ENCODE measurements at places on chromosomes 3 and 15.

GRCh38 chr3:97992547-97993173, 20.4 kb upstream of the RIOX2 start:
- no peak for DNase-seq

- DNase-seq = no peak
These were observed 310.4 kb downstream of the PLCL2 start for GRCh38 chr3:17195192-17195611.

DNA sequence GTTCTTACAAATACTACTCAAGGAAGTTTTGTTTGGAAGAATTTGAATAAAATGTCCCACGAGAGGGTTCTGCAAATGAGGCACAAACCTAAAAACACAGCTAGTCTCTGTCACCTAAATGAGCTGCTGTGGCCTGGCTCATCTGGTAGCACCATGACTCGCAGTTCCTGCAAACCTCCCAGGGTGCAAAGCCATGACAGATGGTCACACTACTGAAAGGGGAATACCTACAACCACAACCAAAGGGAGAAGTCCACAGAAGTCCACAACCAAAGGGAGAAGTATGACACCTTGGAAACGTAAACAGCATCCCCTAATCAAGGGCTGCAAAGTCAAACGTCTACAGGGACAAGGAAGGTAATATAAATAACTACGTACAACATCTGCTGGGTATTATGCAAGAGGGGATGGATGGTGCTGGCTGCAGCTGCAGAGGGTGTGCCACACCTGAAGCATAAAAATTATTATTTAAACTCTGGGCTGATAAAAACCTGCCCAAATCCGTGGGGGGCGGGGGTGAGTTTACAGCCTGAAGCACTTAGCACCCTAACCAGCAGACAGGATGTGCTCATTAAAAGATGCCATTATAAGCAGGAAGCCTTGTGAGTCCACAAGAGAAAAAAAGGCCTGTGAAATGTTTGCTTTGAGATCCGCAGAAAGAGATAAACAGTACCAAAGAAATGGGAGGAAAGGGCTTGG, 184.0 kb downstream of the MAGI1 start:
- peak; percentile 90 for DNase-seq

GRCh38 chr15:45670511-45670910, 35.7 kb downstream of the SQOR start:
- DNase-seq = no peak

GRCh38 chr15:32029409-32029861, 880 bp upstream of the CHRNA7 start:
- DNase-seq = no peak

DNA sequence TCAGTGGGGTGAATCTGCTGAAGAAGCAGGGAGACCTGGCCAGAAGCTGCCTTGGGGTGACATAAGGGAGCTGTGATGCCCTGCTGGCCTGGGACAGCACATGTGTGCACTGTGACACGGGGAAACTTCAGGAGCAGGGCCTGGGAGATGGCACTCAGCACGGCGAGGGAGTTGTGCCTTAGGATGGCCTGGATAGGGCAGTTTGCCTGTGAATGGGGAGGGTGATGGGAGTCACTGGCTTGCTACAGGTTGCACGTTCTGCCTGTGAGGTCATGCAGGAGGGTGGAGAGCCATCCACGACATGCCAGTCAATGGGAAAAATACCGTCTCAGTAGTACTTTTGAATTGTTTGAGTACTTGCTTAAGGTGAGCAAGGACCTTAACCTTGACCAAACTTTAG, 76.8 kb upstream of the UBE3A start:
- no peak for DNase-seq

DNA sequence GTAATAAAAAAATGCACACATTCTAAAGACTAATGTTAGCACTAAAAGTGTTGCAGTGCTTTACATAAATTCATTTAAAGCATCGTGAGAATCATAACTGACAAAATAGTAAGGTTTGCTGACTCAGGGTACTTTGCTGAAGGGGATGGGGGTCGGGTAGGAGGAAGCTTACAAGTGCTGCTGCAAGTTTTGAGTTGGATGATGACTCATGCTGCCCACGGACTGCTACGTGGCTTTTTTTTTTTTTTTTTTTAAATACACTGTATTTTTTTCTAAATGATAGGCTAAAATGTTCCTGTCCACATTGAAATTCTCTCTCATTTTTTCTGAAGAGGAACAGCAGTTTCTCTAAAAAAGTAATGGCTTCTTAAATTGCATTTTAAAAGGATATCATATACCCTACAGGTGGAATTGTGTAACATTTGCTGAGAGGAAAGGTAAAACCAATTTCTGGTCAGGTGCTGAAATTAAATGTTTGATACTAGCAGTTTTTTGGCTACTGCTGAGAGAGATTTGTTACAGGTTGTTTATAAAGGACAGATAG, 2.2 kb downstream of the MAPK6 start:
- DNase-seq = no peak

GRCh38 chr15:71414853-71415252, 299.6 kb downstream of the THSD4 start:
- no peak for DNase-seq

DNA sequence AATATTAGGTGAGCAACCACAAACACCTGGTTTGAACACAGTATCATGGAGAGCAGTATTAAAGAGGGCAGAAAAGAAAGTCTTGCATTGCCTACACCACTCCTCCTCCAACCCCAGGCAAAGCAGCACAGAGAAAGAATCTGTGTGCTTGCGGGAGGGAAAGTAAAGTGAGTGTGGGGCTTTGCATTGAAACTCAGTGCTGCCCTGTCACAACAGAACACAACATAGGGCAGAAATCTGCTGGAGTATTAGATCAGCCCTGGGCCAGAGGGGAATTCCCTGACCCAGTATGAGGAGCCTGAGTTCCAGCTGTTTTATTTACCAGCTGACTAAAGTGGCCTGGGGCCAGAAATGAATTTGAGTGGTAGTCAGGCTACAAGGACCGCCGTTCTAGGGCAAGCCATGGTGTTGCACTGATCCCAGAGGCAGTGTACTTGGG, 75.5 kb downstream of the SPATA16 start:
- DNase-seq = no peak

- no peak for DNase-seq
These were observed 205.0 kb downstream of the AGBL1 start for GRCh38 chr15:86284635-86285034.

- DNase-seq = no peak
These were observed 160.3 kb downstream of the SMAD6 start for GRCh38 chr15:66862111-66862939.

GRCh38 chr15:65081758-65082157, 5.2 kb downstream of the KBTBD13 start:
- no peak for DNase-seq

DNA sequence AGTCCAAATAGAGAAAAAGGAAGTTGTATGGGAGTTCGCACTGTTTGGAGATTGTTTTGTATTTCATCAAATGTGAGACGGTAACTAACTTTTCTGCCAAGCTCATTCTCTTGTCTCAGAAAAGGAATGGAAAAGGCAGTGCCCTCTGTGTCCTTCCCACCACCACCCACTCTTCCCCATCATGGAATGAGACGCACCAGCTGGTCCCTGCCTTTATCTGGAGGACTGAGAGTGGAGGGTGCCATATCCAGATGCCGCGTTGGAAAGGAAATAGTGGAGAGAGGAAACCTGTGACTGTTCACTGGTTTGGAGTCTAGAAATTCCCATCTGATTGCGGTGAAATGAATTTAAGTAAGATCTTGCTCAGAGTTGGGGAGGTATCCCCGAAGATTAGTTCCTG, 3.7 kb upstream of the CCK start:
- DNase-seq = no peak

- DNase-seq = no peak
These were observed 192.6 kb upstream of the POU1F1 start for GRCh38 chr3:87468938-87469337.

DNA sequence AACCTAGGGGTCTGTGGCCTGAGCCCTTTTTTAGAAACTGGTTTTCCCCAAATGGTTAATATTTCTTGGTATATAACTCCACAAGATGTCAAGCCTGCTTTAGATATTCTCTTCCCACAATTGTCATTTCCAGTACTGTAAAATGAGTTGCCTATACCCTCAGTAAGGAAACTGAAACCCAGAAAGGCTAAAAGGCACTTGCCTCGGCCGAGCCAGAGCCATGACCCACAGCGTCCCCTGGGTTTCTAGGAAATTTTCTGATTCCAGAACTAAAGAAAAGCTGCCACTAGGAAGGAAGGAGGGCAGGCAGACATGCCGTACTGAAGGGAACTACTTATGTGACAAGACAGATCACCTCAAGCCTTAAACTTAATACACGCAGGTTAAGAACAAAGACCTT, 59.1 kb downstream of the ATP8B4 start:
- no peak for DNase-seq

DNA sequence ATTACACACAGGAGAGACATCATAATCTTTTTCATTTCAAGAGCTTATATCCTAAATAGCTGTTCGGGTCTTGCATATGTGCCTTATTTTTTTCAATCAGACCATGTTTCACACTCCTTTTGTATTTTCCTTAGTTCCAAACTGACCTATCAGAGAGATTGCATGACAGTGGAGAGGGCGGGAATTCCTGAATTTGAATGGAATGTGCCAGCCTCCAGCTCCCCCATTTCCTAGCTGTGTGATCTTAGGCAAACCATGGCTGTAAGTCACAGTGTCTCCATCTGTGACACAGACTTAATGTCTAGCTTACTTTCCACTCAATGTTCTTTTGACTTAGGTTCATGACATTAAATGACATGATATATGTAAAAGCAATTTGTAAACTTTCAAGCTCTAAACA, 62.0 kb upstream of the CSTA start:
- no peak for DNase-seq

DNA sequence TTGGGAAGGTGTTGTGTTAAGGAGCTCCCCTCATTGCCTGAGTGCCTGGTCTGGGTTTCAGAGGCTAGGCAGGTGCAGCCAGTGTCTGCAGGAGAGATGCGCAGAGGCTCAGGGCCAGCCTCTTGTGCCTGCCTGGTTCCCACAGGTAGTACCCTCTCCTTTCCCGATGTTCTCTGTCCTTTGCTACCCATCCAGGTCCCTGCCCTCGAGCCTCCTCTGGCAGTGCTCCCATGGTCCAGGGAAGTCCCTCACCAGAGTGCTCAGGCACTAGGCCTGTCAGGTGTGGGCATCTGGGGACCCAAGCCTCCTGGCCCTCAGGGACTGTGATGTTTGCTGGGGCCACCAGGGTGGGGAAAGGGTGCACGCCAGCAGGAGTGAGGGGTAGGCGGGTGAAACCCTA, 5.0 kb downstream of the TRPM1 start:
- DNase-seq = no peak

DNA sequence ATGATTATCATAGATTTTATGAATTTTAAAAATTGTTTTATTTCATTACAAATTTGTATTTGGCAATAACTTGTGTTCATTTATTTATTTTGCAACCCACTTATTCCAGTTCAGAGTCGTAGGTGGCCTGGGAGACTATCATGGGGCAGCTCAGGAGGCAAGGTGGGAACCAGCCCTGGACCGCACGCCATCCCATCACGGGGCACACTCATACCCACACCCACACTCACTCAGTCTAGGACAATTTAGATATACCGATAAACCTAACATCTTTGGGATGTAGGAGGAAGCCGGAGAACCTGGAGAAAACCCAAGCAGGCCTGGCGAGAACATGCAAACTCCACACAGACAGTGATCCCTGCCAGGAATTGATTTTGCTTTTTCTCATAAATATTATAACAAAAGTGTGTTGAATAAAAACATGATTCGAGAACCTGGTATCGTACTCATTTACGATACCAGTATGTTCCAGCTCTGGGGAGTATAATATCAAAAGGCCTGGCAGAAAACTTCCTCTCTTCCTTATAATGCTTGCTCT, 205.3 kb downstream of the NFKBIZ start:
- DNase-seq = no peak

DNA sequence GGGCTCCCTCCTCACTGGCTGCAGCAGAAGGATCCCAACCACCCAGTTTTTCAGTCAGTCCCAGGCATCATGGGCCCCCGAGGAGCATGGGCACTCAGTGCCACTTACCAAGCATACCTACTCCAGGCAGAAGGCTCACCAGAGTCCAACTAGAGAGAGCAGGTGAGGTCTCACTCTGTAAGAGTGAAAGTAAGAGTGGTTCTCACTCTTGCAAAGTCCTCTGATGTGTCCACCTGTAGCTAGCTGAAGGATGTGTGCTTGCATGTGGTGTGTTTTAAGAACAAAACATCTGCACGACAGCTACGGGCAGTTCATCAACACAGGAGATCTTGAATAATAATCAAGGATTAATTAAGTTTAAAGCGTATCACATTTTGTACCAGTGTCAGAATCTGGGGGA, 49.7 kb downstream of the CCK start:
- DNase-seq = no peak

- no peak for DNase-seq
These were observed 118.1 kb downstream of the C3orf38 start for GRCh38 chr3:88267847-88268246.

DNA sequence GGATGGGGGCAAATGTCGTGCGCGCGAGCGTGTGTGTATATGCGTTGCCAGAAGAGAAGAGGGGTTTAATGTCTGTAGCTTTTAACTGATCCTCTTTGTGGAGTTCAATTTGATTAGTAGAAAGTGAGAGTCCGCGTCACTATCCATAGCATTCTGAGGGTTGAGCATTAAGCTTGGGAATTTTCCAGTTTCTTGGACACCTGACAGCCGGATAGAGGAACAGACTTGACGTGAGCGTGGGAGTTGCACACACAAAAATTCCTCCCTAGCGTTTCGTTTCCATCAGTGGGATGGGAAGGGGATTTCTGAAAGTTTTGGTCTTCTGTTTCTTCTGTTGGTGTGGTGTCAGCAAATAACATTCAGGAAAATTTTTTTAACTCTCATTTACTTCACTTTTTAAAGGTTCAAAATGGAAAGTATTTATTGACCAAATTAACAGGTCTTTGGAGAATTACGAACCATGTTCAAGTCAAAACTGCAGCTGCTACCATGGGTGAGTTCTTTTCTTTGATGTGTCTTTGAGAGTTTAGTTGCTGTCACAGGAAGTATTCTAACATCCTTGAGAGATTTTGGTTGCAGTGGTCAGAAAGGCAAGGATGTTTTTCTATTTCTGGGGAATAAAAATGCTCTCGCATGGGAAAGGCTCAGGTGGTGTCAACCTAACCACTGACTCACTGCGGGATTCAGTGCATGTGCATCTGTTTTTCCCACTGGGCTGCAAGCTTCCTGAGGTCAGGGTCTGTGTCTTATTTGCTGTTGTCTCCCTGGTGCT, 841 bp downstream of the POGLUT1 start:
- no peak for DNase-seq

GRCh38 chr3:157594413-157594812, 91.2 kb upstream of the VEPH1 start:
- no peak for DNase-seq

DNA sequence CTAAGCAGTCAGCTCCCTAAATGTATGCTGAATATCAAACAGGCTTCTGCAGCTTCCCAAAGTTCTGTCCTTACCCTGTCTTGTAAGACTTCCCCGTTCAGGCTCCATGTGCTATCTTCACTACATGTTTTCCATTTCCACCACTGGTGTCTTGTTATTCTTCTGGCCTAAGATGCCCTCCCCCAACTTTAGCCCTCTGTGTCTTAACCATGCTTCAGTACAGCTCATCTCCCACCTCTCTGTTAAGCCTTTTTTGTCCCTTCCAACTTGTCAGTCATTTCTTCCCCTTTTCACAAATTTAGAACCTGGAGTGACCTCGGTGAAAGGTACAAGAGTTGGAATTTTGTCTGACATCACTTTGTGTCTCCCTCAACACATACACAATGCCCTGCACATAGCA, 151.7 kb upstream of the TBL1XR1 start:
- DNase-seq = no peak

GRCh38 chr3:127763816-127764215, 58.5 kb downstream of the MGLL start:
- no peak for DNase-seq

All from DMS153 (cell line).